Lung (tissue), 17 donors: ENCODE measurements at places on chromosomes 3 and 15. TPM values are rescaled to one million over a fixed set of nuclear protein-coding genes. Genes with fewer than 3 reads are reported as not detected.

Gene NOX5
- total RNA-seq = 0.77 TPM

- H3K27me3 ChIP-seq = no peaks in the 10 kb centered on the region
- H3K27ac ChIP-seq = no peak overlapping the region
- no peaks in the 10 kb centered on the region for H3K36me3 ChIP-seq
- peaks cover 25% of the 10 kb centered on the region for H3K4me1 ChIP-seq
- no peak for DNase-seq
- no peak overlapping the region for H3K4me3 ChIP-seq
Measured at GRCh38 chr3:29936766-29937165, 655.9 kb downstream of the RBMS3 start.

Gene GOLGA8M
- 2.1 TPM for total RNA-seq

DNA sequence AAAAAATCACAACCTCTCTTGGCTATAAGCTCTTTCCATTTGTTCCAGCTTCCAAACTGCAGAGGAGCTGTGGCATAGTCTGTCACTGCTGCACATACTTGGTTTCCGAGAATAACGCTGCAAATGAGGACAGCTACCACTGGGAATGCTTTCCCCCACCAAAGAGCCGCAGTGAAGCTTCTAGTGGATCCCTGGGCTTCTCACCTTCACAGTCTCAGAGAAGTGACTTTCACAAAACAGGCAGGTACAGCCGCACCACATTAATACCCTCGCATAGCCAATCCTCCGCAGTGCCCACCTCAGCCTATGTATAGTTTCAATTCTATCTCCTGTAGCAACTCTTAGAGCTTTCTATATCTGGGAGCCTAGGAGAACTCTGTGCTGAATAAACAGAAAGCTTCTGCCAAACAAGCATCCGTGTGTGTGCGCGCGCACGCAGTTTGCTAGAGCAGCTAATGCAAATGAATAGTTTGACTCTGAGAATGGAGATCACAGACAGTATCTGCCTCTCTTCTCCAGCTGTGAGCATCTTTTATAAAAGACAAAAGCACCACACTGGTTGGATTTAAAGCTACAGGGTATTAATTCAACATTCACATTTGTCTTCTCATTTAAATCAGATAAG is 81.9 kb upstream of the PLXND1 start:
- no peaks in the 10 kb centered on the region for H3K27me3 ChIP-seq
- peak overlapping the region; percentile 56 for H3K27ac ChIP-seq
- peak; percentile 93 for DNase-seq
- no peaks in the 10 kb centered on the region for H3K36me3 ChIP-seq

DNA sequence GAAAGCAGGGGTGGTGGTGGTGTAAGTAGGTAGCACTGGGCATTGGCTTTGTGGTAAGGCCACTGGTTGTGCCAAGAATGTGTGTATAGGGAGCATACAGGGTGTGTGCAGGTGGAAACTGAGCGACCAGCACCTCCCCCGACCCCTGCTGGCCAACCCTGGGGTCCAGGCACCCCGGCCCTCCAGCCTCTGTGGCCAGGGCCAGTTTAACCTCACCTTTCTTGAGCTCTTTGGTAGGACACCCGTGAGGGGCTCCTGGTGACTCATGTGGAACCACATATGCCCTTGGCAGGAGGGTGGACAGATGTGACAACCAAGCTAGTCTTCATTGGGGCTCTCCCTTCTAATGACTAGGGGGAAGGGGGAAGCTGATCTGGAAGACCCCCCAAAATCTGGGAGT is 19.5 kb downstream of the SHF start:
- H3K27me3 ChIP-seq = no peaks in the 10 kb centered on the region
- H3K36me3 ChIP-seq = no peaks in the 10 kb centered on the region
- H3K4me3 ChIP-seq = no peak overlapping the region
- no peak for DNase-seq

- H3K4me3 ChIP-seq = no peak overlapping the region
- no peaks in the 10 kb centered on the region for H3K27me3 ChIP-seq
- H3K27ac ChIP-seq = no peak overlapping the region
- no peaks in the 10 kb centered on the region for H3K4me1 ChIP-seq
- no peaks in the 10 kb centered on the region for H3K36me3 ChIP-seq
Measured at GRCh38 chr3:163573324-163573723, 1505.0 kb downstream of the SI start.

DNA sequence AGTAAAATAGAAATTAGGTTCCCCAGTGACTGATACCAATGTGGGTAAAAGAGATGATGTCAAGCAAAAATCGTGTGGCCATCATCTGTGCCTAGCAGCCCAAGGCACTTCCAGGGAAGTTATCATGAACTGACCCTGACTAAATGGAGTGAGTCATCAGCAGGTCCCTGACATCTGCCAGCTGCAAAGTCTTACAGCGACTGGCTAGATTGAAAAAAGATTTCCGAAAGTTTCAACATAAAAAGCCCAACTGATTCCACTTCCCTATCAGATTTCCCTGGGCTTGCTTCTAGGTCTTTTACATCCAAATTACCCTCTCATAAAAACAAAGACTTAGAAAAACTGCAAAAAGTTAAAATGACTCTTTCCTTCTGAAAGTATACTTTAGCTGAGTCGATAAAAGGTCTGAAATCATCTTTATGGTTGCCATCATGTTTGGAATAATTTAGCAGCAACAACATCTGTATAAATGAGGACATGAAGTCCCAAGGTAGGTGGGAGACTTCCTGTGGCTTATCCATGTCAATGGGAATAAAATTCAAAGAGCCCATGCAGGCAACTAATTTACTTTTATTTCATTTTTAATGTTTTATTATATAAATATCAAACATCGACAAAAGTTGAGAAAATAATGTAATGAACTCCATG is 342.8 kb downstream of the ERC2 start:
- DNase-seq = peak; percentile 36
- H3K27me3 ChIP-seq = no peaks in the 10 kb centered on the region
- no peak overlapping the region for H3K4me3 ChIP-seq
- H3K27ac ChIP-seq = no peak overlapping the region
- no peaks in the 10 kb centered on the region for H3K4me1 ChIP-seq

Gene DOCK3
- total RNA-seq = 1.4 TPM

Gene GPR62
- total RNA-seq = not detected

Gene IFT80
- 114 TPM for total RNA-seq

Gene CLSTN2
- 2.4 TPM for total RNA-seq

Gene GABRR3
- 0.09 TPM for total RNA-seq

Gene PPIP5K1
- total RNA-seq = 40.2 TPM

DNA sequence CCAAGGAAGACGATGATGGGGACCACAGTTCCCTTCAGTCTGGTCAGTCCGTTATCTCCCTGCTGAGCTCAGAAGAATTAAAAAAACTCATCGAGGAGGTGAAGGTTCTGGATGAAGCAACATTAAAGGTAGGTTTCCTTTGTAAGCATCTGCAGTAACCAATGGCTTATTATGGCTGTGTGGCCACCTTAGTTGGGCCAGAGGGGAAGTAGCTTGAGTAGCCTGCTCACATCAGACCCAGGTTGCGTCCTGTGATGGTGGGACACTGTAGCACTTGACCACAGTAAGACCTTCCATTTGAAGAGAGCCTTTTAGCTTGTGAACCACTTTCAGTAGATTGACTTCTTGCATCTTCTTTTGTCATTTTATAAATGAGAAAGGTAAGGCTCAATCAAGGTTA is 22.6 kb downstream of the STARD5 start:
- H3K27me3 ChIP-seq = no peaks in the 10 kb centered on the region
- H3K36me3 ChIP-seq = peaks cover 15% of the 10 kb centered on the region
- no peak overlapping the region for H3K4me3 ChIP-seq
- no peaks in the 10 kb centered on the region for H3K4me1 ChIP-seq
- DNase-seq = no peak
- H3K27ac ChIP-seq = no peak overlapping the region
